ENCODE measurements at places on chromosomes 4 and X.

GRCh38 chr4:115356176-115356575 lies 242.8 kb upstream of the NDST4 start:
- no peak for DNase-seq

DNA sequence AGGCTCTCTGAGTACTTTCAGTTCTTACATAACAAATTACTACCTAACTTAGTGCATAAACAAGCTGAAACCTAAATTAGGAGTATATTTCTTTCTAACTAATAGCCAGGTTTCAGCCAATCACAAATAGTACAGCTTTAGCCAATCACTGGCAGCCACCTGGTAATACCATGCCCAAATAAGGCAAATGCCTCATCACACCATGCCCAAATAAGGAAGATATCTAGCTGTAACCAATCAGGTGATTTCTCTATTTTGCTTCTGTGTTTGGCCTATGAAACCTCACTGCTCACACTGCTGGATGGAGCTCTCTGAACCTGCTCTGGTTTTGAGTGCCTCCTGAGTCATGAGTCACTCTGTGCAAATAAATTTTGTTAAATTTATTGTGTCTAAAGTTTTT lies 113.5 kb downstream of the DDIT4L start:
- DNase-seq: no peak

- no peak for DNase-seq
Observed at GRCh38 chrX:2325076-2325784, 175.5 kb downstream of the DHRSX start.

GRCh38 chr4:139534287-139534950 lies 21.6 kb downstream of the SETD7 start:
- no peak for DNase-seq

DNA sequence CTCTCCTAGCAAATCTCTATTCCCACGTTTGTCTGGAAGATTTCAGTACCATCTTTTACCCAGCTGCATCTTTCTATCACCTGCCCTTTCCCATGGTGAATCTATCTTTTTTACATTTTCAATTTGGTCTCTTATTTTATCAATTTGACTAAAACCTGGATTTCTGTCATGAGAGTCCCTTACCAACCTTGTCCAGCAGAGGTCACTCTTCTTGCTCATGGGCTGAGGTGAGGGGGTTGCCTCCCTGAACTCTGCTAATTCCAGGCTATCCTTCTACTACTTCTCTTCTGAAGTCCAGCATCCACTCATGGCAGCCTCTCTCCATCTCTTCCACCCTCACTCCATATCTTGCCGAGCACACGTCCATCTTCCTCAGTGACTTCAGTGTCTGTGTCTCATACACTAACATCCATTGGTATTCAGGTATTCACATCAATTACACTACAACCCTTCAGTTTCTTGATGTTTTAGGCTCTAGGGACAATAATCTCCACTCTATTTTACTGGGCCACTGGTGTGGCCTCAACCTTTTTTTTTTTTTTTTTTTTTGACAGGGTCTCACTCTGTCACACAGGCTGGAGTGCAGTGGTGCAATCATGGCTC lies 17.8 kb upstream of the ZNF827 start:
- DNase-seq: peak; percentile 40

DNA sequence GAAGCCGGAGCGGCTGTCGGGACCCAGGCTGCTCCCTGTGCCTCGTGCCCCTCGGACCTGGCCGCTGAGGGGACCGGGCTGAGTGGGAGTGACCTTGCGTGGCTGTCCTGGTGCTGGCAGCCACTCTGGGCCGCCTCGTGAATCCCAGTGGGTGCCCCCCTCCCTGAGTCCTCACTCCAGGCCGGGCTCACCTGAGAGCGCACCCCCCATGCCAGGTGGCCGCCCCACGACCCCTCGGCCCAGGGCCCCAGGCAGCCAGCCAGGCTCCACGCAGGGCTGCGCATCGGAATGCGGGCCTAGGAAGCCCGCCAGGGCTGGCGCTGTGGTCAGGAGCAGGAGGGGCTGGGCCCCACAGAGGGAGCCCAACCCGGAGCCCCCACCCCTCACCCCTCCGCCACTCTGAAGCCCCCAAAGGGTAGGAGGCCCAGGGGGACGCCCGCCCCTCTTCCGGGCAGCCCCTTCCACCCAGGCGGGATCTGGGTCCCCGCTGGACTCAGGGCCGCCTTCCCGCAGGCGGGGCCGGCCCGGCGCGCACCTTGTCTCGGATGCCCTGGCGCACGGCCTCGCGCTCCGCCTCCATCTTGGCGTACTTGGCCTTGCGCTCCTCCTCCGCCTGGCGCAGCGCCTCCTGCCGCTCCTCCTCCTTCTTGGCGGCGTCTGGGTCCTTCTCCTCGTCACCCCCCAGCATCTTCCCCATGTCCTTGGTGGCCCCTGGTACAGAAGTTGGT lies 33.9 kb downstream of the CPLX1 start:
- DNase-seq: no peak

GRCh38 chr4:168631241-168632162 lies 134.7 kb downstream of the PALLD start:
- DNase-seq: peak; percentile 36

- no peak for DNase-seq
Observed at GRCh38 chrX:102067966-102068723, 57.3 kb upstream of the TCEAL2 start.
